Urinary bladder (tissue), 4 donors: ENCODE measurements at places on chromosomes 2 and 18. TPM values are rescaled to one million over a fixed set of nuclear protein-coding genes. Genes with fewer than 3 reads are reported as not detected.

DNA sequence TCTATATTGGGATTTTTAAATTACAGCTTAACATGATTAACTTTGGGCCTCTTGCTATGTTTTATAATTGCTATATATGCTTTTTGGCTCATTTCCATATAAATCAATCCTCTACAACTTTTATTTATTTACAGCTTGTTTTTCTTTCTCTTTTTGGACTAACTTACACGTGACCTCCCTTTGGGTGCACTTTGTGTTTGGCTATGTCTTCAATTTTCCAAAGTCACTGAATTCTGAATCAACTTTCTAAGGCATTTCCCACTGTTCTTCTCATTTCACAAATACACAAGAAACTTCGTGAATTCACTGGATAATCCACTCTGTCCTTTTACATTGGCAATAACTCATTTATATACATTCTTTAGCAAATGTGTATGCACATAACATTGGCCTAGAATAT is 5.4 kb upstream of the CPS1 start:
- no peak for DNase-seq

Gene SMCHD1
- 349 TPM for total RNA-seq

GRCh38 chr18:79944126-79944731 is 7.2 kb downstream of the SLC66A2 start:
- no peak for DNase-seq

GRCh38 chr2:119483395-119483753 is 40.9 kb downstream of the SCTR start:
- no peak for DNase-seq

Gene SCYGR5
- not detected for total RNA-seq

Gene LONRF2
- 6.7 TPM for total RNA-seq

DNA sequence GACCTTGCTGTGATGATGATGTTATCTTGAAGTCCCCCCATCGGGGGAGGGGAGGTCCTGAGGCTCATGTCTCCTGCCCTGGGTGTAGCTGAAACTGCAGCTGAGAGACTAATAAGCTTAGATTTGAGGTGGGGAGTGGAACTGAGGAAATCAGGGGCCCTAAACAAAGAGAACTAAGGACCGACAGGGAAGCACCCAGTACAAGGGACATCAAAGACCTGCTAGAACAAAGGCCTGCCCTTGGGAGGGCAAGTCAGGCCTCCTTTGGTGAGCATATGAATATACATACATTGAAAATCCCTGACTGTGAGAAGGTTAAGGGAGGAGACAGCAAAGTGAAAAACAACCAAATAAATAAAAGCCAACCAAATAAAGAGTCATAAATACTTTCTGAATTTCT is 1132.5 kb upstream of the CELF4 start:
- no peak for DNase-seq

Gene CABYR
- 4.8 TPM for total RNA-seq
